Uterus (tissue), 4 donors: ENCODE measurements at places on chromosomes 16 and 17. TPM values are rescaled to one million over a fixed set of nuclear protein-coding genes. Genes with fewer than 3 reads are reported as not detected.

DNA sequence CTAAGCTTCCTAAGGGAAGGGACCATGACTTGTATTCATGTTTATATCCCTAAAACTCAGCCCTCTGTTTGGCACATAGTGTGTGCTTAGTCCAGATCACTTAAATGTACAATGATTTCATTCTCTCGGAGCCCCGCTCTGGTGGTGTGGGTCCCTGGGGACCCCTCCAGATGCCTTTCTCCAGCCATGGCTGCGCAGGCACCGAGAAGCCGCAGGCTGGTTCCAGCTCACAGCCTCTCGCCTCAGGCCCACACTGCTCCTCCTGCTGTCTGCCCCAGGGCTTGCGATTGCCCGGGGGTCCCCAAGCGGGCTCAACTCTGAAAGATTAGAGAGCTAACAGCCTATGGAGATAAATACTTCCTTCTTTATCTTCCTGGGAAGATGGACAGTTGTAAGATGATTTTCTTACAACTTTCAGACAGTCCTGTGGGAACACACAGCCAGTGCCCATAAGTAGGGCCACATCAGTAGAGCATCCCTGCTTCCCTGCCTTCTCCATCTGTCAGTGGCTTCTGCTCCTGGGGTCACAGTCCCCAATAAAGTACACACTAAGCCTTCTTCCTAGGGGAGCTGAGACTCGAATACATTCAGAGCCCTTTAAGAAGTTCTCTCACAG lies 66.2 kb downstream of the CENPV start:
- peaks cover 14% of the 10 kb centered on the region for H3K4me1 ChIP-seq
- H3K27me3 ChIP-seq = no peaks in the 10 kb centered on the region
- no peak overlapping the region for H3K4me3 ChIP-seq
- H3K36me3 ChIP-seq = no peaks in the 10 kb centered on the region
- peak; percentile 40 for DNase-seq
- H3K27ac ChIP-seq = peak overlapping the region; percentile 93

DNA sequence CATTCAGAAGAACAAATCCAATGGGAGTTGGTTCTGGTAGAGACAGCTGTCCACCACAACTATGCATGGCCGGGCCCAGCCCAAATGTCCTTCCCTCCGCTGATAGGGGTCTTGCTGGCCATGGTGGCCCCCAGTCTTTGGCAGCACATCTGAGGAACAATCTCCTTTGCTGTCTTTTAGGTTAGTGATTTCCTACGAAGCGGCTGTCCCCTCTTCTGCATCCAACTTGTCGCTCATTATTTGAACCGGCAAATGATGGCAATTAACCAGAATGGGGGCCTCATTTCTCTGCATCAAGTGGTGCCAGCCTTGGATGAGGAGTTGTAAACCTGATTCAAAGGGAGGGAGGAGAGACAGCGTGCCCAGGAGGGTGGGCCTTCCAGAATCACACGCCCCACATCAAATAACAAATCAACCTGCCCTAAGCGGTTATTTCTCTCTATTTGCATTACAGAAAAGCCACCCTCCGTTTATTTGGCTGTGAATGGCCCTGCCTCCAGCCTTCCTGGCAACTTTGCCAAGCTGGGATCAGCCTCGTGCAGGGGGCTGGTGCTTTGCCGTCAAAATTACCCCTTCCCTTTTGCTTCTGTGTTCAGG lies 156.5 kb downstream of the RGS9 start:
- no peaks in the 10 kb centered on the region for H3K4me1 ChIP-seq
- H3K36me3 ChIP-seq = no peaks in the 10 kb centered on the region
- DNase-seq = no peak
- H3K27ac ChIP-seq = no peak overlapping the region
- no peaks in the 10 kb centered on the region for H3K27me3 ChIP-seq
- no peak overlapping the region for H3K4me3 ChIP-seq

DNA sequence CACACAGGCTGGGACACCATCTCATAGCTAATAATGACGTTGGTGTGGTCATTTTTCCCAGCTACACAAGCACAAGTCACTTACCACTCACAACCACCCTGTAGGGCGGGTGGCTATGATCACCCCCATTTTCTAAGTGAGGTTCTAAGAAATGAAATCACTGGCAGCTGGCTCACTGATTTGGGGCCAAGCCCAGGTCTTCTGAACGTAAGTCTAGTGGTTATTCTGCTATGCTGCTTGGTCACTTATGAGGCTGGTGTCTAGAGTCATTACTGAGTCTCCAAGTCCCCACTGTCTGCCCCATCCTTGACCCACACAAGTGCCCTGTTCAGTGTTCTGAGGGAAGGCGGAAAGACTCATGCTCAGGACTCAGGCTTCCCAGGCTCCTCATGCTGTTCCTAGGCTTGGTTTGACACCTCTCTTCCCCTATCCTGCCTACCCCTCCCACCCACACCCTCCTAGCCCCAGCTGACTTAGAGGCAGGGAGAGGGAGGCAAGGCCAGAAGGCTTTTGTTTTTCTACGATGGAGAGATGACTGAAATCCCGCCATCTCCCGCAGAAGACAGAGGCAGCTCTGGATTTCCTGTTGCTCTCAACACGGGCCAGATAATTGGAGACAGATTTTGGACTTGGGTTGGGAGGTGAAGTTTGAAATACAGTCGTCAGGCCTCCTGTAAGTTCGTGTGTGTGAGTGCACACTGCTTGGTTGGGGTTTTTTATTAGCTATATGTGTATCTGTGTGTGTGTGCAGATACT lies 32.2 kb downstream of the FZD2 start:
- no peak for DNase-seq
- H3K27me3 ChIP-seq = no peaks in the 10 kb centered on the region
- H3K4me3 ChIP-seq = no peak overlapping the region
- H3K4me1 ChIP-seq = no peaks in the 10 kb centered on the region
- H3K27ac ChIP-seq = no peak overlapping the region

- no peak for DNase-seq
- no peak overlapping the region for H3K4me3 ChIP-seq
These were observed 114.0 kb upstream of the ERCC4 start for GRCh38 chr16:13805951-13806350.

GRCh38 chr16:66701516-66701915 lies 5.0 kb upstream of the CMTM4 start:
- peaks cover 7% of the 10 kb centered on the region for H3K4me1 ChIP-seq
- no peaks in the 10 kb centered on the region for H3K36me3 ChIP-seq
- H3K27me3 ChIP-seq = no peaks in the 10 kb centered on the region
- H3K4me3 ChIP-seq = no peak overlapping the region
- H3K27ac ChIP-seq = no peak overlapping the region

GRCh38 chr17:1650731-1651558 lies 1.3 kb upstream of the RILP start:
- H3K4me3 ChIP-seq = no peak overlapping the region
- H3K4me1 ChIP-seq = no peaks in the 10 kb centered on the region
- no peaks in the 10 kb centered on the region for H3K36me3 ChIP-seq
- no peaks in the 10 kb centered on the region for H3K27me3 ChIP-seq
- DNase-seq = no peak

- no peaks in the 10 kb centered on the region for H3K4me1 ChIP-seq
- no peaks in the 10 kb centered on the region for H3K36me3 ChIP-seq
These were observed 1.1 kb downstream of the IL21R start for GRCh38 chr16:27402964-27403600.

- no peaks in the 10 kb centered on the region for H3K27me3 ChIP-seq
- H3K27ac ChIP-seq = no peak overlapping the region
- H3K4me3 ChIP-seq = no peak overlapping the region
These were observed 69.5 kb downstream of the HLF start for GRCh38 chr17:55334285-55334684.

DNA sequence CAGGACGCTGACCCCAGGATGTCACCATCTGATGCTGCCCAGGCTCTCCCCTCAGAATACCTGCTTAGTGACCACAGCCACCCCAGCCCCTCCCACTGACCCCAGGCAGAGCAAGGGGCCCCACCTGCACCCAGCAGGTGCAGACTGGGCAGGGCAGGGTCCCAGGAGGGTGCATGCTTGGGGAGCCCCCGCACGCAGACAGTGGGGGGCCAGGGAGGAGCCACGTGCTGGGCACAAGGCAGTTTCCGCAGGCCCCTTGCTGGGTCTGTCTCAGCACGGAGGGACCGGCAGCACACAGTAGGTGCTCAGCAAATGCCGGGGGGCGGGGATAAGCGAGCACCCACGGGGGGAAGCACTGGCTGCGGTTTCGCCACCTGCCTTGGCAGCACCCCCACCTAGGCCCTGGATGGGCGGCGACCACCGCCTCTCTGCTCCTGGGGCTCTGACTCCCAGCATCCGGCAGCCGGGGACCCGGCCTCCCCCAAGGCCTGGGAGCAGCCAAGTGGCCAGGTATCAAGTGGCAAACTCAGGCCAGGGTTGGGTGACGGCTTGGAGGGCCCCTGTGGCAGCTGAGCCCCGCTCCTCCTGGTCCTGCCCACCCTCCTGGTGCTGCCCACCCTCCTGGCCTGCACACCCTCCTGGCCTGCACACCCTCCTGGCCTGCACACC lies 18.7 kb upstream of the SSTR5 start:
- H3K36me3 ChIP-seq = no peaks in the 10 kb centered on the region
- DNase-seq = no peak
- H3K27me3 ChIP-seq = no peaks in the 10 kb centered on the region
- H3K27ac ChIP-seq = no peak overlapping the region
- H3K4me3 ChIP-seq = no peak overlapping the region

- DNase-seq = no peak
- no peaks in the 10 kb centered on the region for H3K4me1 ChIP-seq
- no peak overlapping the region for H3K4me3 ChIP-seq
- no peak overlapping the region for H3K27ac ChIP-seq
These were observed 122.3 kb downstream of the PCTP start for GRCh38 chr17:55873017-55873758.

DNA sequence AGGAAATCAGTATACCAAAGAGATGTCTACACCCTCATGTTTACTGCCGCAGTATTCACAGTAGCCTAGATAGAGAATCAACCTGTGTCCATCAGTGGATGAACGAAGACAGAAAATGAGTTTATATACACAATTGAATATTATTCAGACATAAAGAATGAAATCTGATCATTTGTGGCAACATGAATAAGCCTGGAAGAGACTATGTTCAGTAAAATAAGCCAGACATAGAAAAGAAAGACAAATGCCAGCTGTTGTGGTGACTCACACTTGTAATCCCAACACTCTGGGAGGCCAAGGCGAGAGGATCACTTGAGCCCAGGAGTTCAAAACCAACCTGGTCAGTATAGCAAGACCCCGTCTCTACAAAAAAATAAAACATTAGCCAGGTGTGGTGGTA lies 16.1 kb downstream of the NUDT16L1 start:
- no peak overlapping the region for H3K27ac ChIP-seq
- no peak overlapping the region for H3K4me3 ChIP-seq
- no peaks in the 10 kb centered on the region for H3K36me3 ChIP-seq
- no peak for DNase-seq

- H3K27ac ChIP-seq = no peak overlapping the region
- no peaks in the 10 kb centered on the region for H3K4me1 ChIP-seq
- H3K27me3 ChIP-seq = no peaks in the 10 kb centered on the region
- no peak overlapping the region for H3K4me3 ChIP-seq
- DNase-seq = no peak
- H3K36me3 ChIP-seq = no peaks in the 10 kb centered on the region
These were observed 277.5 kb upstream of the MYOCD start for GRCh38 chr17:12388226-12388625.

- peaks cover 9% of the 10 kb centered on the region for H3K4me1 ChIP-seq
- no peak overlapping the region for H3K4me3 ChIP-seq
- H3K36me3 ChIP-seq = no peaks in the 10 kb centered on the region
- no peaks in the 10 kb centered on the region for H3K27me3 ChIP-seq
- peak overlapping the region; percentile 81 for H3K27ac ChIP-seq
These were observed 25.5 kb upstream of the METRNL start for GRCh38 chr17:83053739-83054451.

DNA sequence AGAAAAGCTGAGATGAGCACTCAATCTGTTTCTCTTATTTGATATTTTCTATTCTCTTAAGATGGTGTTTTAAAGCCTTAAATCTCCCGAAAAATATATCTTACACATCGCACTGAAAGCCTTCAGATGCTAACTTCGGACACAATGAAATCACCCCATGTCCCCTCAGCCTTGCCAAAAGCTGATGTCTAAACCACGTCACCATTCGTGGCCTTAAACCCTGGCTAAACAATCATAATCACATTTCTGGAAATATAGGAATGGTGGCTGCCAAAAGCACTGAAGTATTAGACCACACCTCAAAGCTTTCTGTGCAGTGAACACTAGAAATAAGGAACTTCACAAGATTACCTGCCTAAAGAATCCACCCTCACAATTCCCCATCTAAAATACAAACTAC lies 402.7 kb downstream of the SOX9 start:
- H3K36me3 ChIP-seq = no peaks in the 10 kb centered on the region
- H3K27me3 ChIP-seq = no peaks in the 10 kb centered on the region
- H3K4me3 ChIP-seq = no peak overlapping the region
- H3K4me1 ChIP-seq = no peaks in the 10 kb centered on the region
- no peak overlapping the region for H3K27ac ChIP-seq

- H3K36me3 ChIP-seq = no peaks in the 10 kb centered on the region
- DNase-seq = no peak
- peak overlapping the region; percentile 99 for H3K27ac ChIP-seq
- H3K4me3 ChIP-seq = no peak overlapping the region
- H3K4me1 ChIP-seq = peaks cover 5% of the 10 kb centered on the region
These were observed 4.2 kb downstream of the TOB1 start for GRCh38 chr17:50861822-50862528.

- no peaks in the 10 kb centered on the region for H3K36me3 ChIP-seq
- H3K27me3 ChIP-seq = no peaks in the 10 kb centered on the region
- no peak for DNase-seq
- no peak overlapping the region for H3K4me3 ChIP-seq
- H3K27ac ChIP-seq = no peak overlapping the region
These were observed 35.8 kb upstream of the IL34 start for GRCh38 chr16:70610273-70611223.

DNA sequence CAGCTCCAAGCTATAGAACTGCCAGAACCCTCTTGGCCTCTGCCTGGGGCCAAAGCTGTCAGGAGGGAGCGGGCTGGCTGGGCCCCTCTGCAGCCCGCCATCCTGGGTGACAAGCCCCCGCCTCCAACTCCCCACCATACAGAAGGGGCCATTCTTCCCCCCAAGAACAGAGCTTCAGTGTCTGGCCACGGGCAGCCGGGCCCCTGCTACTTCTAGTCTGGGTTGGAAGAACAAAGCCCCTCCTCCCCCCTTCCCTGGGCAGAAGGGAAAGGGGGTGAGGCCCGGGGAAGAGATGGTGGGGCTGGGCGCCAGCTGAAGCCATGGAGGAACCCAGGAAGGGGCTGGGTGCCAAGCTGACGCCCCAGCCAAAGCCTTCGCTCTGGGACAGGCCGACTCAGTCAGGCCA lies 9.0 kb downstream of the NAT9 start:
- H3K4me3 ChIP-seq = no peak overlapping the region
- no peak for DNase-seq
- no peaks in the 10 kb centered on the region for H3K27me3 ChIP-seq
- no peak overlapping the region for H3K27ac ChIP-seq
- no peaks in the 10 kb centered on the region for H3K36me3 ChIP-seq

Gene SLC47A1
- 28.5 TPM for total RNA-seq

Gene MMP28
- total RNA-seq = 58.4 TPM

Gene DVL2
- total RNA-seq = 5.1 TPM

Gene SLC22A31
- total RNA-seq = not detected

Gene CHTF18
- 31.7 TPM for total RNA-seq

Gene HSD3B7
- total RNA-seq = 18.0 TPM

Gene NAA60
- total RNA-seq = 17.4 TPM
